Left lung (tissue), 14 donors: ENCODE measurements at places on chromosomes 6 and 20. TPM values are rescaled to one million over a fixed set of nuclear protein-coding genes. Genes with fewer than 3 reads are reported as not detected.

- H3K27ac ChIP-seq: no peak overlapping the region
- DNase-seq: no peak
- H3K4me3 ChIP-seq: no peak overlapping the region
- H3K36me3 ChIP-seq: no peaks in the 10 kb centered on the region
- H3K27me3 ChIP-seq: no peaks in the 10 kb centered on the region
These were observed 25.5 kb downstream of the C20orf173 start for GRCh38 chr20:35503841-35504561.

DNA sequence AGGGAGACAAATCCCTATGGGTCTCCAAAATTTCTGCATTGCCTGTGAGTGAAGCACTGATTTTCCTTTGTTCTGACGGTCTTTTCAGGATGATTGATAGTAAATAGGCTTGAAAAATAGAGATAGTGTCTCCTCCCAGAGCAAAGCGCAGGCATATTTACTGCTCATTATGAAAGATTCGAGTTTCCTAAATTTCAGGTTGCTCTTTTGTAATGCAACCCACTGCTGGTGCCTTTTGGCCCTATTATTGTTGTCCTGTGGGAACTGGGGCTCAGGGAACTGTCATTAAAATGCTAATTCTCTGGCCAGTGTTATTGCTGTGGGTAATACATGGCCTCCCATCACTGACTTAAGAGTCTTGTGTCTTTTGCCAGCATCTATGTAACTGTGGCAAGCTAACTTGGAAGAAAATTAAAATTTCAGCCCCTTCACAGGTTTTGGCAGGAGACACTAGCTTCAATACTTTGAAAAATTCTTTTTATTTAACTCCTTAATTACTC is 754.1 kb upstream of the MAP3K7 start:
- no peak for DNase-seq
- H3K4me3 ChIP-seq: no peak overlapping the region
- no peaks in the 10 kb centered on the region for H3K4me1 ChIP-seq
- H3K27me3 ChIP-seq: no peaks in the 10 kb centered on the region
- no peak overlapping the region for H3K27ac ChIP-seq

DNA sequence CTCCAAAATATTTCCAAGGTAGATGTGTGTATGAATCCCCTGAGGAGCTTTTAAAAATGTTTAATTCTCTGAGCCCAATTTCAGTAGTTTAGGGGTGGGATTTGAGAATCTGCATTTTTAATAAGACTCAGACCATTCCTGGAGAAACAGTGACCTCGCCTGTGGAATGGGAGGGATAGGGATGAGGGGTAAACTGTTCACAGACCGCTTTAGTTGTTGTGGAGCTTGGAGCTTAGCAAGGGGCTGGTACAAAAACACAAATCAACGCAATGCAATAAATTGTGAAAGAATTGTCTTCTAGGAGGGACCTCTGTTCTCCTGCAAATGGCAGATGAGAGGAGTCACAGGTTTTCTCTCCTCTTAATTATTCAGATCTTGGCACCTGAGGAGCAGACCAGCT is 239.3 kb upstream of the SULF2 start:
- DNase-seq: no peak
- H3K4me1 ChIP-seq: no peaks in the 10 kb centered on the region
- H3K27ac ChIP-seq: no peak overlapping the region
- H3K27me3 ChIP-seq: no peaks in the 10 kb centered on the region

GRCh38 chr6:144920391-144920961 is 635.3 kb downstream of the UTRN start:
- H3K27me3 ChIP-seq: no peaks in the 10 kb centered on the region
- no peaks in the 10 kb centered on the region for H3K36me3 ChIP-seq
- H3K27ac ChIP-seq: no peak overlapping the region
- H3K4me3 ChIP-seq: no peak overlapping the region

GRCh38 chr6:152136449-152136825 is 329.0 kb downstream of the ESR1 start:
- H3K36me3 ChIP-seq: peaks cover 99% of the 10 kb centered on the region
- H3K4me3 ChIP-seq: no peak overlapping the region
- H3K27me3 ChIP-seq: no peaks in the 10 kb centered on the region
- DNase-seq: no peak

DNA sequence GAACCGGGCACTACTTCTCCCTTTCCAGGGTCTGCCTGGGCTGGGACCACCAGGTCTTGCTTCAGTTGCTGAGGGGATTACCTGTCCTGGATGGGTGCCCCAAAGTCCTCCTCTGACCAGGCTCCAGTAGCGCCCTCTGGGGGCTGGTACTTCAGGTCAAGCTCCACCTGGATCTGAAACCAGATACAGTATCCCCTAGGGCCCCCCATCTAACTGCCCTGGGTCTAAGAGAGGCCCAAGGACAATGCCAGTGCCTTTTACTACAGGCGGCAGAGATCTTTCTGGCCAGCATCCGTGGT is 11.2 kb upstream of the SPAG4 start:
- DNase-seq: no peak
- no peak overlapping the region for H3K27ac ChIP-seq
- H3K27me3 ChIP-seq: peaks cover 30% of the 10 kb centered on the region

GRCh38 chr20:17530716-17531664 is at the start of gene BFSP1:
Gene BFSP1 (minus strand): TSS chr20:17531379. CDS start chr20:17531329, 50 bp downstream.
- peaks cover 6% of the 10 kb centered on the region for H3K4me1 ChIP-seq
- peak within 1 kb of the TSS; percentile 42 for H3K4me3 ChIP-seq
- no peaks in the 10 kb centered on the region for H3K36me3 ChIP-seq
- no peaks in the 10 kb centered on the region for H3K27me3 ChIP-seq
- peak; percentile 51 for DNase-seq

DNA sequence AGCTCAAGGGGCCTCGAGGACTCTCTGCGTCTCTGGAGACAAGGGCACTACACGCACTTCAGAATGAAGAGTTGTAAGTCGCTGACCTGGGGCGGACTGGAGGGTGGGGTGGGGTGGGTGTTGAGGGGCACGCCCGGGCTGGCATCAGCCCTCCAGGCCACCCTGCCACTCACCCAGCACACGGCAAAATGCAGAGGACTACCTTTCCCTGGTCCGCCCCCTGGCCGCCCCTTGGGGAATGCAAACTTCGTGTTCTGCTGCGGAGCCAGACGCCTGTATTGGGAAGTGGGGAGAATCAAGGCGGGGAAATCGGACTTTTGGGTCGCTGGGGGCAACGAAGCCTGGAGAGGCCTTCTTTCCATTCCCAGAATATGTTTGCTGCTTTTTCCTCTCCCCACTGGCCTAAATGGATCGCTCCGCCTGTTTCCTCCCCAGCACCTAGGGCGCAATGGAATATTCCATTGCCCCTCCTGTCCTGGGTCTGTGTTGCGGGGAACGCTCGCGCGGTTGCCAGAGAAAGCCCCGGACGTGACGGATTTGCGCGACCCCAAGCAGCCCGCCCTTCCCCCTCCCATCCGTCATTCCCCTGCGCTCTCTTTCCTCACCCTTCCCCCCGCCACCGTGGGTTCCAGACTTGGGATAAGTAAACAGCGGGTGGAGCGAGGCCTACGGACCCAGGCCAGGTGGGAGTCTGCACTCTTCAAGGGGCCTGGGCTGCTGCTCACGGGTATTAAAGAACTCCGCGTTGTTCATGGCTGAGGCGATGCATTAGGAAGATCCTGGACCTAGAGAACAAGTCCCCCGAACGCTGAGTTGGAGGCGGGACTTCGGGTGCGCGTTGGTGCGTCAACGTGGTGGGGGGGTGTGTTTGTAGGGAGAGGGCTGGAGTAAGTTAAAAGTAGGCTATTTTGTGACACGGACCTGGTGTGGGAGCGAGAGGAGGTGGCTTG is at the start of gene PPT2:
PPT2 (plus strand) TSS at position 578 of the 950 bp plus-strand sequence. CDS start 454 bp downstream, outside the sequence.
- peaks cover 15% of the 10 kb centered on the region for H3K4me1 ChIP-seq
- H3K27me3 ChIP-seq: peaks cover 31% of the 10 kb centered on the region
- peak within 1 kb of the TSS; percentile 47 for H3K4me3 ChIP-seq
- peak; percentile 94 for DNase-seq
- no peaks in the 10 kb centered on the region for H3K36me3 ChIP-seq

- H3K4me1 ChIP-seq: no peaks in the 10 kb centered on the region
- DNase-seq: no peak
- H3K4me3 ChIP-seq: no peak overlapping the region
- no peak overlapping the region for H3K27ac ChIP-seq
These were observed 651.0 kb upstream of the SLC35B3 start for GRCh38 chr6:9086331-9086730.

GRCh38 chr6:134575221-134575620 is 257.3 kb upstream of the SGK1 start:
- no peaks in the 10 kb centered on the region for H3K4me1 ChIP-seq
- no peak for DNase-seq
- H3K36me3 ChIP-seq: no peaks in the 10 kb centered on the region
- H3K27ac ChIP-seq: no peak overlapping the region

DNA sequence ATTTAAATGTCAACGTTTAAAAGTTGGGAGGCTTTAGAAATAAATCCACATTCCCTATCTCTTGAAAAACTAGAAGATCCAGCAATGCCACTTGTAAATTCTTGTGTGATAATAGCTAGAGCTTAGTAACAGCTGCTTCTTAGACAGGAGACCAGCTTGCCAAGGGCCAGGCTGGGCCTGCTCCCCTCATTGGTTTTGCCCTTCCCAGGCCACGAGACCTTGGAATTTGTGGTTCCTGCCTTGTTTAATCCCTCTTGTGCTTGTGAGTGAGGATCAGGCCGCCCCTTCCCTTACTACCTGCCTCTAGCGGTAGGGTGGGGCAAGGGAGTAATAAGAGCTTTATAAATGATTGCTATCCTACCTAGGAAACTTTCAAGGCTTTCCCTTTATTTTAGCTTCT is 363.5 kb downstream of the SYNE1 start:
- H3K27ac ChIP-seq: peak overlapping the region; percentile 41
- no peak overlapping the region for H3K4me3 ChIP-seq
- no peaks in the 10 kb centered on the region for H3K4me1 ChIP-seq
- no peaks in the 10 kb centered on the region for H3K27me3 ChIP-seq
- no peaks in the 10 kb centered on the region for H3K36me3 ChIP-seq

DNA sequence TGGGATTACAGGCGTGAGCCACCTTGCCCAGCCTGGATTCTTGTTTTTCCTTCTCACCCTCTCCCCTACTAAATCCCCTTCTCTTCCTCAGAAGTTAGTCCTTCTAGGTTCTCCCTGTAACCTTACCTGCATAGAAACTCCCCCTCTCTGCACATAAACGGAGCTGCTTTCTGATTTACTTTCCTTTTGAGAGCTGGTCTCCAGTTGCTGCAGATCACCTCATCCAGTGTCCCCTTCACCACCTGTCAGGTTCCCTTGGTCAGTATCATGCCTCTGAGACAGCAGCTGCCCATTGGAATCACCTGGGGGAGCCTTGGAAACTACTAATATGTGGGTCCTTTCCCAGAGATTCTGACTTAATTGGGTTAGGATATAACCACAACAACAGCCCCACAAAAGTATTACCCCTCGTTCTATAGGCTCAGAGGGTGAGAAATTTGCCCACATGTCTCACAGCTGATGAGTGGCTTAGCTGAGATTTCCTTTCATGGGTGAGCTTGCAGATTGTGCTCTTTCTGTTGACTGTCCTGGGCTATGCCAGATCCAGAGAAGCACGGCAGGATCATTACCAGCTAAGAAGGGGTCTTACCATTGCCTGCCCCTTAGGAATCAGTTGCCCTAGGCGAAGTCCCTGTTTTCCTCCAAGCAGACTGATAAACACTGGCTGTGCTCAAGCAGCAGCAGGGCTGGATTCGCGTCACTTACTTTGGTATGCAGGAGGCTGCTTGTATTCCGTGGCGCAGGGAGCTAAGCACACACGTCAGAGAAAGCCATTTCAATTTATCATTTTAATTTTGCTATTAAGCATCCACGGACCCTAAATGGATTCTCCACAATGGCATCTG is 51.3 kb downstream of the AKAP12 start:
- no peak overlapping the region for H3K27ac ChIP-seq
- H3K4me3 ChIP-seq: no peak overlapping the region
- no peaks in the 10 kb centered on the region for H3K36me3 ChIP-seq
- DNase-seq: peak; percentile 81

DNA sequence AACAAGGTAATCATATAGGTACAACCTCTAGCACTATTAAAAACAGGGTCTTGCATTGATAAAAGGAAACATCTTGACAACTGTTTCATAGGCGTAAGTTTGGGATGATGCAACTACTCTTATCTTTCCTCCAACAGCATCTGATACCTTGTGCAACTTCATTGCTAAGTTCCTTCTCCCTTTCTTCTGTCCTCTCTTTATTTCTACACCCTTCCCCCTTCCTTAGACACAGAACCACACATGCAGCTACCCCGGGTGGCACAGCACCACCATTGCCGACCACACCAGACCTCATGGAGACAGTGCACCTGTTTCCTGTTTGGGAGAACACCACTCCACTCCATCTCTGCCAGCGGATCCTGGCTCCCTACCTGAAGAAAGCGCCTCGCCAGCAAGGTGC is 14.4 kb downstream of the MYB start:
- no peak overlapping the region for H3K4me3 ChIP-seq
- no peak for DNase-seq
- no peaks in the 10 kb centered on the region for H3K36me3 ChIP-seq
- no peaks in the 10 kb centered on the region for H3K27me3 ChIP-seq
- H3K4me1 ChIP-seq: peaks cover 22% of the 10 kb centered on the region
- no peak overlapping the region for H3K27ac ChIP-seq

- H3K36me3 ChIP-seq: no peaks in the 10 kb centered on the region
- peaks cover 100% of the 10 kb centered on the region for H3K27me3 ChIP-seq
- no peak for DNase-seq
- no peak overlapping the region for H3K27ac ChIP-seq
- H3K4me3 ChIP-seq: no peak overlapping the region
- no peaks in the 10 kb centered on the region for H3K4me1 ChIP-seq
These were observed 89.1 kb upstream of the ZNF184 start for GRCh38 chr6:27562027-27562410.

DNA sequence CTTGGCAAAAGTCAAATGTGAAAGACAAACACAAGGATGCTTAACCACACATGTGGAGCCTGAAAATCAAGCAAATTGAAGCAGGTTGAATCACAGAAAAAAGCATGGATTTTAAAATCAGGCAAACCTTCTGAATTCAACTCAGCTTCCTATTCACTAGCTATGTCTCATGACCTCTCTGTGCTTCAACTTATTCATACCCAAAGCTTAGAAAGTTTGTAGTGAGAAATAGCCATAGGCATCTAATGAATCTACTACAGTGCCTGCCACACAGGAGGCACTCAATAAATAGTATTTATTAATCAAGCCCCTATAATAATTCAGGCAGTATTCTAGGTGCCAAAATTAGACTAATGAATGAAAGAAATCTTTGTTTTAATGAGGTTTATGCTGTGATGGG is 112.2 kb upstream of the TNFAIP3 start:
- H3K4me1 ChIP-seq: no peaks in the 10 kb centered on the region
- no peak overlapping the region for H3K27ac ChIP-seq
- no peaks in the 10 kb centered on the region for H3K27me3 ChIP-seq
- no peak overlapping the region for H3K4me3 ChIP-seq
- DNase-seq: no peak

The BMP7 gene
- 2.5 TPM for total RNA-seq

The BMP2 gene
- total RNA-seq: 38.9 TPM

The GSTA4 gene
- 63.0 TPM for total RNA-seq

The RAET1L gene
- 0.58 TPM for total RNA-seq

The APOBEC2 gene
- total RNA-seq: not detected

The NT5E gene
- 10.0 TPM for total RNA-seq

The ARMC12 gene
- 0.45 TPM for total RNA-seq

The ACTL10 gene
- 2.3 TPM for total RNA-seq

The ADGB gene
- 1.3 TPM for total RNA-seq

The SOX18 gene
- total RNA-seq: 40.3 TPM
